ENCODE measurements at places on chromosomes 5 and 9.

GRCh38 chr5:80082731-80083100 lies 47.6 kb downstream of the THBS4 start:
- DNase-seq: peak; percentile 31

DNA sequence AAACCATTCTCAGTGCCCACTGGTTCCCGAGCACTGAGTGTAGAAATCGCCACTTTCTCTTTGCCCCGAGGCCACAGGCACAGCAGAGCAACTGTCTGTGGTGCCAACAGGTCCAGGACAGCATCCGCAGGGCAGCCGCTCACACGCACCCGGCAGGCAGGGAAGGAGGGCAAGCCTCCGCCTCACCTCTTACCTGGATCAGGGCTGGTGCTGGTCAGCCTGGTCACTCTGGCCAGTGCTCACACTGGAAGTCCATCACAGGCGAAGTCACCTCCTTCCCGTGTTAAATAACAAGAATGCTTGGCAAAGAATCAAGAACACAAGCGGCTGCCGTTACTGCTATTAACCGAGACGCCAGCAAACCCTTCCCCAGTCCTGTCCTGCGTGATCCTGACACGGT lies 13.7 kb downstream of the DIPK1B start:
- no peak for DNase-seq

GRCh38 chr9:34578241-34579103 lies 11.1 kb downstream of the CNTFR start:
- no peak for DNase-seq

DNA sequence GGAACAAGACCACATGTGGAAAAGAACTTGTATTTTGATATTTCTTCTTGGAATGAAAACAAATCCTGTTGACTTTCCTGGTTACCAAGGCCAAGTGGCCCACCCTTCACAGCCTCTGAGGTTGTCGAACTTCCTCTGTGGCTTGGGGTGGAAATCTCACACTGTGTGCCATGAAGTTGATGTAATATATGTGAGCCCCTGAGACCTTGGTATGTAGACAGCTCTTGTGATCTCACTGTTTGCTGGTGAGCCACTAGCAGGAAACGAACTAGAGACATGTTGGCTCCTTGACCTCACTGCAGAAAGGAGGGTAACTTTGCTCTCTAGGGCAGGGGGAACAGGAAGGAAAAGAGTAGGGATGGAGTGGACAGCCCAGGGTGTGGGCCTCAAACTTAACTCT lies 159.4 kb downstream of the ARHGAP26 start:
- DNase-seq: no peak

Data from GM12892 (cell line).